ENCODE measurements at places on chromosomes 4 and X.
A peak's percentile ranks its signal among the peaks of the same experiment; 100 is the strongest.

DNA sequence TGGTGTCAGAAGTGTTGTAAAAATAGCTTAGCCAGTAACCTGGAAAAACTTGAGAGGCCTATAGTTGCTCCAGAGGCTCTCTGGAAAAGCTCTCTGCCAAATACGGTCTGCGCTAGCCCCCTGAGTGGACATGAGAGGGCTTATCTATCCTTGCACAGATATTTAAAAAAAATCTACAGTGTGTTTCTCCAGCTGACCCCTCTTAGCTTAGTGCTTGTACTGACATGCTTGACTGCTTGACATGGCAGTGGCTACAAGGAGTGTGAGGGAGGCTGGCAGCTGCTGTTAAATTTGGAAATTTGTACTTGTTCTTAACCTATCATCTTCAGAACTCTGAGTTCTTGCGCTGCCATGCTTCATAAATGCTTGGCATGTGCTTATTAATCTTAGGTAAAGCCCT, 229.2 kb downstream of the RBMX2 start:
- DNase-seq = no peak

DNA sequence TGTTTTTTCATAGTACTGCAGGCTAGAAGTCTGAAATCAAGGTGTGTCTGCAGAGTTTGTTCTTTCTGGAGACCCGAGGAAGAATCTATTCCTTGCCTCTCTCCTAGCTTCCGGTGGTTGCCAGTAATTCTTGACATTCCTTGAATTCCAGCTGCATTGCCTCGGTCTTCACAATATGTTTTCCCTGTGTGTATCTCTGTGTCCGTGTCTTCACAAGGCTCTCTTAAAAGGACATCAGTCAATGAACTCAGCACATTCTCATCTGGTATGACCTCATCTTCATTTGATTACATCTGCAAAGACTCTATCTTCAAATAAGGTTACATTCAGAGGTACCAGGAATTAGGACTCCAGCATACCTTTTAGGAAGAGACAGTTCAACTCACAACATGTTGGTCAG, 163.4 kb downstream of the BANK1 start:
- DNase-seq = no peak

- DNase-seq = no peak
Observed at GRCh38 chr4:114649908-114650307, 51.3 kb downstream of the UGT8 start.

GRCh38 chrX:13520936-13521335, 48.5 kb upstream of the EGFL6 start:
- no peak for DNase-seq

- DNase-seq = no peak
Observed at GRCh38 chrX:95346856-95347255, 1337.8 kb upstream of the DIAPH2 start.

GRCh38 chr4:10204401-10205058, 87.9 kb upstream of the WDR1 start:
- DNase-seq = no peak

- DNase-seq = no peak
Observed at GRCh38 chrX:72127332-72127731, 4.4 kb downstream of the RTL5 start.

GRCh38 chr4:2087170-2087569, 28.0 kb downstream of the NAT8L start:
- DNase-seq = no peak

GRCh38 chr4:88822034-88822789, 124.6 kb upstream of the NAP1L5 start:
- DNase-seq = no peak

GRCh38 chrX:107710617-107711391, 64.8 kb downstream of the TSC22D3 start:
- DNase-seq = peak; percentile 74

GRCh38 chr4:139603576-139604410, 47.8 kb upstream of the SETD7 start:
- DNase-seq = peak; percentile 45

DNA sequence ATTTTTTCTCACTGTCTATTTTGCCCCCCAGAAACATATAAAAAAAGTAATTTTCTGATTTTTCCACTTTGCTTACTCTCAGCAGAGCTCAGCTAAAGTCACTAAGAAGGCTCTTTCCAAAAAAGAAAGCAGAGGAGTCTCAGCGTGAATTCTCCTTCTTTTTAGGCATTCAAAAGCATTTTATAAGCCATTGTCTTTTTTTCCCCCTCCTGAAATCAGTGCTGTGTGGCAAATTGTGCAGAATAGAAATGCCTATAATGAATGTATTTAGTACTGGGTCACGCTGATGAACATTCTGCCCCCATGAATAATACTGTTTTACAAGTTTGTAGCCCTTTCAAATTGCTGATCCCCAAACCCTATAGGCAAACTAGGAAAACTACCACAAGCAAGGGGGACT, 1.6 kb upstream of the PCDH18 start:
- DNase-seq = no peak

GRCh38 chrX:18491587-18492340, 66.4 kb downstream of the CDKL5 start:
- DNase-seq = no peak

DNA sequence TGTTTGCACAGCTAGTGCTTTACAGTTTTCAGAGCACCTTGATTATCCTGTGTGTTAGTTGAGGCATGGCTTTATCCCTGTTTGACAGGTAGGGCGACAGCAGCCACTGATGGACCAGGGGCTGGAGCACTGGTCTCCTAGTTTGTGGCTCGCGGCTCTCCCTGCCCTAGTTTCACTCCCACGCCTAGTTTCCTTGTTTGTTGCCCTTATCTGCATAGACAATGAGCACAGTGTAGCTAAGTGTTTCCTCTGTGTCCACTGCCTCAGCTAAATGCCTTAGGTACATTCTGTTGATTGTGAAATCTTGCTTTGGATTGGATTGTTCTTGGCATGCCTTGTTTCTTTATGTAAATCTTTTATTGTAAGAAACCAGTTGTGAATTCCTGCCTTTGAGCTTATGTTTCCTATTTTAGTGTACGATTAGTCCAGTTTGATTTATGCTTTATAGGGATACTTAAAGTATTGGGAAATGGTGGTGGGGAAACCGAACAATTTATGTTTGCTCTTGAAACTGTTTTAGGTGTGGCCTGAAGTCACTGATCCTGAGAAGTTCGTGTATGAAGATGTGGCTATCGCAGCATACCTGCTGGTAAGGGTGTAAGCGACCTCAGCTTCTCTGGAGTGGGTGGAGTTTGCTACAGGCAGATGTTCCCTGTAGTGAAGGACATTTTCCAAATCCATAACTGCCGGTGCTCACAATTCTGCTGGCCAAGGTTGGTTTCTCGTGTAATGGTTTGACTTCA, 11.0 kb downstream of the TRMT44 start:
- no peak for DNase-seq

DNA sequence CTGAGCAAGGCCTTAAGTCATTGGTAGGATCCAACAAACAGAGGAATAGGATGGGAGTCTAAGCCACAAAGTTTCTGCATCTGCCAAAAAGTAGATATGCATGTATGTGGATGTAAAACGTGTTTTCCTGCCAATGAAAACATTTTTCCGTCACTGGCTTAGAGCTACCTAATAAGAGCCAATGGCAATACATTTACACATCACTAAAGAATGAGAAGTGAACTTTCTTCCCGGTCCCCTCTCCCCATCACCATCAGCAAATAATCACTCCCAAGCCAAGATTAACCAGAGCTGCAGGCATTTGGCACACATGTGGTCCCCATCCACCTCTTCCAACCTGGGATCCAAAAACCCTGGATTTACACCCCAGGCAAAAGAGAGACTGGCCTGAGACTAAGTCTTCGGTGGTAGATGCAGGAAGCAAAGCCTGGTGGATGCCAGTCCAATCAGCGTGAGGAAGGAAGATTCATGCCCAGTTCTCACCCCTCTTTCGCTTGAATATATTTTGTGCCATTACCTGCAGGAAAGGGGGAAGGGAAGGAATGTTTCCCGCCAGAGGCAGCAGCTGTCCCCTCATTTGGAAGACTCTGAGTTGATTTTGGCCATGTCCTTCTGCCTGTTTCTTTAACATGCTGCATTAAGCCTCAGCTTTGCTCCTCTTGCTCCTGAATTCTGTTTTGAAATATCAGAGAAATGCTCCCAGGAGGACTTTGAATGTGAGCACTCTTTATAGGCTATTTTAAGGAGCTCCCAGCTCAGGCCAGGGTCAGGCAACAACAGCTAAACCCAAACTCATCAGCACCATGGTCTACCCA, 131.4 kb downstream of the CHIC2 start:
- DNase-seq = no peak

- no peak for DNase-seq
Observed at GRCh38 chr4:21083413-21083812, 383.2 kb downstream of the PACRGL start.

DNA sequence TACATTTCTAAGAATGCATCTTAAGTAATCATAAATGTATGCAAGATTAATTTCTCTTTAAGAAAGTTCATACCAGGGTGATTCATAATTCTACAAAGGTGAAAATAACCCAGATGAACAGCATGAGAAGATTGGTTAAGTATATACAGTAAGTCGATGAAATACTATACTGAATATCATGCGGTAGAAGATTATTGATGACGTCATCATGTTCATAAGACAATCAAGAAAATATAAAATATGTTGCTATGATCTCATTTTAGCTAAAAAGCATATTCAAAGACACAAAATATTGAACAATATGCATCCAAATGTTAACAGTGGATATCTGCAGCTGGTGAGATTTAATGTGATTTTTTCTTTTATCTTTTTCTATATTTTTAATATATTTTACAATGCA, 312.0 kb upstream of the FGF13 start:
- DNase-seq = no peak

GRCh38 chrX:131549011-131549410, 5.1 kb downstream of the OR13H1 start:
- DNase-seq = no peak

DNA sequence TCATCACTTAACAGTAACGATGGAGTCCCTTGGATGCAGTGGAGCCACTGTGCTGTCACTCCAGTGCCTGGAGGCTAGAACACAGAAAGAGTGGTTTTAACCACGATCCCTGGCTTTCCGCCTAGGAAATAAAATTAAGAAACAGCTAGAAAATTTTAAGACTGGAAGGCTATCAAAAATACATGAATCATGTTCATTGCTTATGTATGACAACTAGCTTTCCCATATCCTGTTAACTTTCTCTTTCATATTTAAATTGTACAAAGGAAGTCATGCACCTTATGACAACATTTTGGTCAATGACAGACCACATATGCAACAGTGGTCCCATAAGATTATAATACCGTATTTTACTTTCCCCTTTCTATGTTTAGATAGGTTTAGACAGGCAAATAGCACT, 115.1 kb downstream of the GALNTL6 start:
- DNase-seq = no peak

GRCh38 chr4:72505314-72505744, 63.7 kb downstream of the ADAMTS3 start:
- DNase-seq = peak; percentile 15

DNA sequence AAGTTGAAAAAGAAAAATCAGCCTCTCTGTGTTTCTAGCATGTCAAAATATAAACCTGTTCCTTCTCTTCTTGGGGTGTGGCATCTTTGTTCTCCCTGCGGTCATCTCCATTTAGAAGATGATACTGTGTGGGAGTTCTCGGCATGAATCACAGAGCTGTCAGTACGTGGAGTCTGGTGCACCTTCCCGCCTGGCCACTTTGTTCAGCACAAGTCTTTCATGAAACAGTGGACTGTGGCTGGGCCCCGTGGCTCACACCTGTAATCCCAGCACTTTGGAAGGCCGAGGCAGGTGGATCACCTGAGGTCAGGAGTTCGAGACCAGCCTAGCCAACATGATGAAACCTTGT, 166.5 kb downstream of the MAML3 start:
- DNase-seq = no peak

- no peak for DNase-seq
Observed at GRCh38 chrX:49071877-49072711, 1.7 kb downstream of the PRAF2 start.

GRCh38 chr4:183185018-183185417, 86.0 kb downstream of the WWC2 start:
- no peak for DNase-seq

- DNase-seq = peak; percentile 21
Observed at GRCh38 chr4:158809611-158810486, 41.0 kb downstream of the FNIP2 start.

- DNase-seq = no peak
Observed at GRCh38 chr4:174537634-174538033, 15.3 kb upstream of the HPGD start.

- no peak for DNase-seq
Observed at GRCh38 chr4:23855912-23856605, 33.8 kb downstream of the PPARGC1A start.

DNA sequence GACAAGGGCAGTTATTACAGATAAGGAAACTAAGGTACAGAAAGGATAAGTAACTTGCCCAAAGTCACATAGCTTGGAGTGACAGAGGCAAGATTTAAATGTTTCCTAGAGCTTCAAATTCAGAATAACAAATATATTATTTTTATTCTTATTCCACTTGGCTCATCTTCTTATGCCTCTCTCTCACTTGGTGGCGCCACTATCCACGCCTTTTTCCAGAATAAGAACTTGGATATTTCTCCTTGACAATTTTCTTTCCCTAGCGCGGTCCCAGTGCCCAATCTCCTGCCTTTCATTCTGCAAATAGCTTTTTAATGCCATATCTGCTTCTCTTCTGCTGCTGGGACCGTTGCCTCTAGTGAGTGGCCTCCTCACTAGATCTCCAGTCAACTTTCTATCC, 78.5 kb downstream of the MSN start:
- DNase-seq = no peak

DNA sequence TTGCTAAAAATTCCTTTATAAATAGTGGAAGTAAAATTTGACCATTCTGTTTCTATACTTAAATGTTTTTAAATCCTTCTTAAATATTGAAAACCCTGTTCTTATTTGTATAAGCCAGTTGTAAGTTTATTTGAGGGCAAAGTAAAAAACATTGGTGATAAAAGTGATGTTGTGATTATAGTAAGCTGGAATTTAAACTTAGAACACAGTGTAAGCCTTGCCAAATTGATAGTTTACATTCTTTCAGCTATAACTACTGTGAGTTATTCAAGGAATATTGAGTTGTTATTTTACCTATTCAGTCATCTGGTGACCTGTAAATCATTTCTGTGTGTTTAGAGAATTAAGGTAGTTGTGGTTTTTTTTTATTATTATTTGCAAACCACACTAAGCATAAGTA, 9.6 kb downstream of the YY2 start:
- DNase-seq = no peak

GRCh38 chrX:110851780-110852179, 56.2 kb upstream of the CHRDL1 start:
- DNase-seq = no peak

DNA sequence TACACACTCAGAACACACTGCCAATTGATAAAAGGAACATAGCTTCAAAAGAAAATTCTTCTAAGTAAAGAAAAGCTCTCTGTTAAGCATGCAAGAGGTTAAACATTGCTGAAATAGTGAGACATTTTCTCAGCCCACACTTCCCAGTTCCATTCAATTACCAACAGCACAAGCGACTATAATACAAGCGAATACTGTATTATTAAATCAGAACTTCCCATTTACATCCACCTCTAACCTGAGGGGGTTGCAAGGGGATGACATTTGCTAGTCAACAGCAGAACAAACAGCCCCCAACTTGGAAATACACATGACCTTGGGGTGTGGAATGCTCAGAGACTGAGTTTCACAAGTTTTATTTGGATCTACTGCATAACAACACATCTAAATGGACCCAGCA, 1.1 kb downstream of the FSTL5 start:
- no peak for DNase-seq

GRCh38 chr4:169345316-169345721, 74.6 kb upstream of the SH3RF1 start:
- DNase-seq = no peak

GRCh38 chr4:174581901-174582300, 59.6 kb upstream of the HPGD start:
- DNase-seq = no peak

All from GM13976 (cell line).